ENCODE measurements at places on chromosomes 16 and 17.

DNA sequence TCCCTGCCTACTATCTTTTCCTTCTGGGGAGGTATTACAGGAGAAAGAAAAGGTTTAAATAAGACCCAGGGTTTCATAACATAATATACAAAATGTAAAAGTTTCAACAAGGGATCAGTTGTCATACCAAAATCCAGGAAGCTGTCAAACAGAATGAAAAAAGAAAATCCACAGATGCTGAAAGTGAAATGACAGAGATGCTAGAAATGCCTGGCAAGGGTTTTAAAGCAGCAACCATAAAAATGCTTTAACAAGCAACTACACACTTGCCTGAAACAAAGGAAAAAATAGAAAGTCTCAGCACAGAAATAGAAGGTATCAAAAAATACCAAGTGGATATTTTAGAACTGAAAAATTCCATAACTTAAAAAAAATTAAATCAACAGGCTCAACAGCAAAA lies 105.0 kb downstream of the C16orf78 start:
- DNase-seq = no peak

GRCh38 chr17:76781056-76781982 lies 43.4 kb downstream of the MFSD11 start:
- no peak for DNase-seq

GRCh38 chr16:9850817-9851216 lies 331.4 kb downstream of the GRIN2A start:
- DNase-seq = no peak

GRCh38 chr16:7509963-7510601 lies 177.4 kb downstream of the RBFOX1 start:
- DNase-seq = no peak

GRCh38 chr16:1343428-1344242 lies 8.0 kb downstream of the TSR3 start:
- no peak for DNase-seq

DNA sequence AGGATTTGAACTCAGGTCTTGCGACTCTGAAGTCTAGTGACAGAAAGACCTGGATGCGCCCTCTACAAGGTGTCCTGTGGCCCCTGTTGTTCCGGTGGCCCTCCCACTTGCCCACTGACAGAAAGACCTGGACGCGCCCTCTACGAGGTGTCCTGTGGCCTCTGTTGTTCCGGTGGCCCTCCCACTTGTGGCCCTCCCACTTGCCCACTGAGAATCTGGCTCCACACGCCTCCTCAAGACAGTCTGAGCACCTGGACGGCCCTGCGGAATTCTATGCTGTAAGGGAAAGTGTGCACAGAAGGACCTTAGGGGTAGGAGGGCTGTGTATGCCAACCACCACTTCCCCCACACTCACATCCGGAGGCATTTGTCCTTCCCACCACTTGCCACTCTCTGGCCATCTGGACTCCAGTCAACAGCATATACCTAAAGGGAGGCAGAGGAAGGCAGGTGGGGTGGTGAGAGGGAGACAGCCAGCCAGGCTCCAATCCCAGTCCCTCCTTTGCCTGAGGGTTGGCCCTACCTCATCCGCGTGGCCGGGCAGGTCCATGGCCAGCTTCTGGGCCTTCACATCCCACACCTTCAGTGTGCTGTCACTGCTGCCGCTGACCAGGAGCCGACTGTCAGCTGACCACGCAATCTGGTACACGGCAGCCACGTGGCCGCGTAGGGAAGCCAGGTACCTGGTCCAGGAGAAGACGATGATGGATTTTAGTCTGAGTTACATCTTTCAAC lies 9.1 kb downstream of the NLE1 start:
- DNase-seq = no peak

- no peak for DNase-seq
Measured at GRCh38 chr16:73311857-73312723, 264.2 kb upstream of the ZFHX3 start.

GRCh38 chr17:14605267-14605599 lies 304.4 kb downstream of the HS3ST3B1 start:
- DNase-seq = no peak

DNA sequence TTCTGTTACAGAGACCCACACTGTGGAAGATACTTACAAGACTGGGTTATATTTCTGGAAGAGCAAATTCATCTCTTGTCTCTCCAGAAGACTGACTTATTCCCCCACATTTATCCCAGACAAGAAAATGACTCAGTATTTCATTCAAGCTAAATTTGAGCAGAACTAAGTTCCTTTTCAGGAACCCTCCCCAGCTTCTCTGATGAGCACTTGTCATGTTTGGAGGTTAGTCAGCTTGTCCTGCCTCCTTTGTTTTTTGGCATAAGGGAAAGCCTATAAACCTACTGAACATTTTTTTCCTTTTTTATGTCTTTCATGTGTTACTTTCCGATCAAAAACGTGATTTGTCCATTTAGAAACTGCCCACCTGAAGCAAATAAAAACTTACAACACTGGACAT lies 198.0 kb downstream of the C16orf95 start:
- no peak for DNase-seq

GRCh38 chr17:66386498-66387351 lies 84.3 kb downstream of the PRKCA start:
- DNase-seq = no peak

- no peak for DNase-seq
Measured at GRCh38 chr17:81863123-81863675, 2.9 kb upstream of the P4HB start.

GRCh38 chr17:13958773-13959172 lies 110.5 kb upstream of the COX10 start:
- DNase-seq = no peak

DNA sequence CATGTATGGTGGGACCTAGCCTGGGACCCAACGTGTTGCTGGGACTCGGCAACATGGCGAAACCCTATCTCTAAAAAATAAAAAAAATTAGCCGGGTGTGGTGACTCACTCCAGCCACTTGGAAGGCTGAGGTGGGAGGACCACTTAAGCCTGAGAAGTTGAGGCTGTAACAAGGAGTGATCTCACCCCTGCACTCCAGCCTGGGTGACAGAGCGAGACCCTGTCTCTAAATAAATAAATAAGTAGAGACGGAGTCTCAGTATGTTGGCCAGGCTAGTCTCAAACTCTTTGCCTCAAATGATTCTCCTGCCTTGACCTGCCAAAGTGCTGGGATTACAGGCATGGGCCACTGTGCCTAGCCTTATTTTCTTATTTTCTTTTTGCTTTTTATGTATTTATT lies 10.1 kb upstream of the CNP start:
- no peak for DNase-seq

GRCh38 chr16:49560004-49560830 lies 186.6 kb downstream of the C16orf78 start:
- no peak for DNase-seq

DNA sequence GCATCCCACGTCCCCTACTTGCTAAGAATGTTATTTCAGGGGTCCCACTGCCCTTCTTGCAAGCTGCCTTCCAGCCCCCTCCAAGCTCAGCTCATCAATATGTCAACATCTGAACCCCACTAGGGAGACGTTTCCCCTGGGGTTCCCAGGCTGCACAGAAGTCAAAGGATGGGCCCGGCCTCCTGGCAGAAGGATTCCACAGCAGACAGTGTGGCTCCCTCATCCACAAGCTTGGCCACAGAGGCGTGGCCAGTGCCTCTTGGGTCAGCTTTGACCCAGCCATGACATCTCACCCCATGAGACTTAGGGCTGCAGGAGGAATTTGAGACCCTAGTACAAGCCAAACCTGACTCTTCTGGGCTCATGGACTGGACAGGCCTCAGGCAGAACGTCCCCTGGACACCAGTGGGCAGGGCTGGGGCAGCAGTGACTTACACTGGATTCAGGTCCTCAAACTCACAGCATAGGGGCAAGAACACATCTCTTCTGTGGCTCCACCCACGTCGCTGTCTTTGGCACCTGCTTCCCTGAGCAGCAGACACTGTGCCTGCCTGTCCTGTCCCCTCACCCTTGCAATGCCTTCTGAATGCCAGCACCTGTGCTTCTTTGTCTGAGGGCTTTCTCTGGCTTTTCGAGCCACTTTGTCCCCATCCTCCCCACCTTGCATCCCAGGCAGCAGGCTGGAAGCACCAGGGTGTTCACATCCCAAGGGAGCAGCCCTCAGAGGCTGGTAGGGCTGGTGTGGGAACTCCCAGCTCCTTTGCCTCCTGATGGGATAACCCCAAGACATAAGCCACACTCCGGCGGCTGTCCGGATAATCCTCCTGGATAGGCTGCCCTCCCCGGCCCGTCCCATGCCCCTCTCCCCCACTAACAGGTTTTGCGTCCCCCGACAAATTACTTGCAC lies 56.0 kb upstream of the ENPP7 start:
- no peak for DNase-seq

- DNase-seq = peak; percentile 33
Measured at GRCh38 chr17:48023400-48024148, 14.0 kb downstream of the COPZ2 start.

DNA sequence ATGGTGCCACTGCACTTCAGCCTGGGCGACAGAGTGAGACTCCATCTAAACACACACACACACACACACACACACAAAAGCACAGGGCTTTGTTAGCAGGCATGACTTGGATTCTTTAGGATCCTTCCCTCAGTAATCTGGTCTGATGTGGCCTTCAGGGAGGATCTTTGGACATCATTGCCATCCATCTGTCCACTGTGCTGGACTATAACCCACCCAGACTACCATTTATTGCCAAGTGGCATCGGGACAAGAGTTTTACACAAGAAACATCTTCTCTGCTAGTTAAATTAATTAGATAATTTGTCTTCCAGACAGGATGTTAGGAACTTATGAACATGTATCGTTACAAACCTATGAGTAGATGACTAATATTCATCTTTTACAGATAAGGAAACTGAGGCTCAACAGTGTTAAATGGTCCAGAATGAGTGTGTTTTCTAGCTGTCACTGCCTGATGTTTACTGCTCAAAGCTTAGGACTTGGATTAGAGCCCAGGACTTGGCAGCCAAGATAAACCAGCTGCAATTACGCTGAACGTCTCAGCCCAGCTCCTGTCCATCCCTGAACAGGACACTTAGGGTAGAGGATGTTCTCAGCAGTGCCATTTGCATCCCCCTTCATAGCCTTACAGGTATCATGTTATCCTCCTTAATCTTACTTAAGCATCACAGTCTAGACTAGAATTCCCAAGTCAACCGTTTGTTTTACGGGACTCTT lies 285.8 kb downstream of the WWOX start:
- DNase-seq = no peak

DNA sequence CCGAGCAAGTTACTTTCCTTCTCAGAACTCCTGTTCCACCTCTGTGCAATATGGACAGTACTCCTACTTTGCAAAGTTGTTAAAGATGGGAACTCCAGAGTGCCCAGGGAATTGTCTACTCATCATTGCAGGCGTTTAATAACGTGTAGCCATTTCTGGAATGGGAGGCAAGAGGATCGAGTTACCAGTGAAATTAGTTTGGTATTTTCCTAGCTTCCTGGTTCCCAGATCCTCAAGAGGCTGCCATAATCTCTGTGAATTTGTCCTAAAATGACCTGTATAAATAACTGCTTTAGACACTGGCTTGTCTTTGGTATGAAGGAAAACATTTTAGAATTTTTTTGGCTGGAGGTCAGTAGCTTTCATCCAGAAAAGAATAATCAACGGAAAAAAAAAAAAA lies 27.7 kb downstream of the WWOX start:
- DNase-seq = no peak

- DNase-seq = no peak
Measured at GRCh38 chr16:55576384-55576783, 9.9 kb downstream of the CAPNS2 start.

- DNase-seq = no peak
Measured at GRCh38 chr17:50059256-50059655, 3.3 kb downstream of the ITGA3 start.

GRCh38 chr16:14364386-14365199 lies 265.5 kb downstream of the PARN start:
- no peak for DNase-seq

DNA sequence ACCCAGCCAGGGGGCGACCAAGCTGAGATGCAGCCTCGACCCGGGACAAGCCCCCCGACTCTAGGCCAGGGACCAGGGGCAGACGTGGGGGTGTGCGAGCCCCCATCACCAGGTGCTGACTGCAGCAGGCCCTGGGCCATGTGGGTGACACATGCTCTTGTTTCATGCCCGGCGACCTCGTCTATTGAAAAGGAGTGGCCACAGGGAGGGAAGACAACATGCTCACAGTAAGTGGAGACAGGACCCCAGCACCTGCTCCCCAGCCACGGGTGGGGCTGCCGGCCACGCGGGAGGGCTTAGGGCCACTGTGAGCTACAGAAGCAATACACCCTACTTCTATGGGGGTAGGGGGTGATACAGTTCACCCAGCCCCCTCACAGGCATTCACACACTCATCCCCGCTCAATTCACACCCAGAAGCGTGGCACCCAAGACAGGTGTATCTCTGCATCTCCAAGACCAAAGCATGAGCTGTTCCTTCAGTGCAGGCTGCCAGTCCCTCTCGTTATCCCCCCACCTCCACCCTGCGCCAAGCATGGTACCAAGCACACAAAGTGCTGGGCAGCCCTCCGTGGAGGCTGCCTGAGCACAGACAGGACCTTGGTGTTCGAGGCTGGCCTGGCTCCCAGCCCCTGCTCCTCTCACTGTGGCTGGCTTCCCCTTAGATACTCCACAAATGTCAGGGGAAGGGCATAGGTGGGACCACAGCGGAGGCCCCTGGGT lies 13.6 kb downstream of the VASN start:
- no peak for DNase-seq

GRCh38 chr16:27241658-27242057 lies 26.9 kb downstream of the NSMCE1 start:
- no peak for DNase-seq

- no peak for DNase-seq
Measured at GRCh38 chr17:54455251-54455868, 445.3 kb upstream of the TOM1L1 start.

GRCh38 chr16:8110572-8111514 lies 479.5 kb downstream of the TMEM114 start:
- DNase-seq = no peak
